ENCODE measurements at places on chromosomes 2 and 18.

DNA sequence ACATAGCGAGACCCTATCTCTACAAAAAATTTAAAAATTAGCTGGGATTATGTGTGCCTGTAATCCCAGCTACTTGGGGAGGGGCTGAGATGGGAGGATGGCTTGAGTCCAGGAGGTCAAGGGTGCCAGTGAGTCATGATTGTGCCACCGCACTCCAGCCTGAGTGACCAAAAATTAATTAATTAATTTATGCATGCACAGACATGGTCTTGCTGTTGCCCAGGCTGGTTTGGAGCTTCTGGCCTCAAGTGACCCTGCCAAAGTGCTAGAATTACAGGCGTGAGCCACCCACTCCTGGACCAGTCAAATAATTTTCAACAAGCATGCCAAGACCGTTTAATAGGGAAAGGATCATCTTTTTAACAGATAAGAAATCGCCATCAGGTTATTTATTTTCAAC lies 57.7 kb upstream of the TFCP2L1 start:
- no peak for DNase-seq

- no peak for DNase-seq
These were observed 83.5 kb downstream of the ZNF804A start for GRCh38 chr2:184681642-184682321.

DNA sequence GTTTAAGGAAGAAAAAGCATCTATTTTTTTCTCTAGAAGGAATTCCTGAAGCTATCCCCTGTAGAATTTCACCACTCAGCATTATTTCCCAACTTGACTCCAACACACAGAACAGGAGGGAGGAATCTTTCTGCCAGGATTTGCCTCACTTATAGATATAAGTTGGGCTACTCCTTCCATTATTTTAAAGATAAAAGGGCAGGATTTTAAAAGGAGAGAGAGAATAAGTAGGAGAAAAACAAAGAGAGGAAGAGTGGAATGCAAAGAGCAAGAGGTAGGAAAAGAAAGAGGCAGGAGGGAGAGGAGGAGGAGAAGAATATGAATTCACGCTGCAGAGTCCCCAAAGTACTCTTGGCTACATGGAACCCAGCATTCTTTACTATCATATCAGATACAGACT lies 182.5 kb downstream of the TCF4 start:
- DNase-seq, result no peak

GRCh38 chr2:24435391-24436316 lies 55.4 kb upstream of the NCOA1 start:
- DNase-seq, result no peak

- DNase-seq, result no peak
These were observed 133.9 kb upstream of the FSHR start for GRCh38 chr2:49288113-49288705.

DNA sequence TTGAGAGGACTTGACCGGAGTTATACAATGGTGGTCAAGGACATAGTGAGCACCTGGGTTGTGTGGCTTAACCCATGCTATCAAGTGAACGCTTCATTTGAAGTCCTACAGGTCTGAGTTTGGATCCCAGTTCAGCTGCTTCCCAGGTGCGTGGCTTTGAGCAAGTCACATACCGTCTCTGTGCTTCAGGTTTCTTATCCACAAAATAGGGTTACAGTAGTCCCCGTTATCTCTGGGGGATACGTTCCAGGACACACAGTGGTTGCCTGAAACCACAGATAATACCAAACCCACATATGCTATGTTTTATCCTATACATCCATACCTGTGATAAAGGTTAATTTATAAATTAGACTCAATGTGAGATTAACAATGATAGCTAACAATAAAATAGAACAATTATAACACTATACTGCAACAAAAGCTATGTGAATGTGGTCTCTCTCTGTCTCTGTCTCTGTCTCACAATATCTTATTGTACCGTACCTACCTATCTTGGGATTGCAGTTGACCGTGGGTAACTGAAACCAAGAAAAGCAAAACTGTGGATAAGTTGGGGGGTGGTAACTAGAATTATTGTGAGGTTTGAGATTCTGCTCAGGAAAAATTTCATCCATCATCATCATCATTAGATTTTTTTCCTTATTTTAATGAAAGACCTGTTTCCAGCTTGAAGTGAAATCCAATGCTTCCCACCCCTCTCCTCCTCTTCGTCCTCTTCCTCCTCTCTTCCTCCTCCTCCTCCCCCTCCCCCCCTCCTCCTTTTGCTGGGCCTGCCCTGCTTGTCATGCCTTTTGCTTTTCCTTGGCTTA lies 22.7 kb downstream of the LBH start:
- no peak for DNase-seq

GRCh38 chr2:160063271-160063670 lies 856 bp upstream of the PLA2R1 start:
- DNase-seq, result no peak

GRCh38 chr2:31382452-31383120 lies 32.0 kb downstream of the XDH start:
- no peak for DNase-seq

- DNase-seq, result no peak
These were observed 539.8 kb upstream of the RAB6C start for GRCh38 chr2:129439406-129440302.

DNA sequence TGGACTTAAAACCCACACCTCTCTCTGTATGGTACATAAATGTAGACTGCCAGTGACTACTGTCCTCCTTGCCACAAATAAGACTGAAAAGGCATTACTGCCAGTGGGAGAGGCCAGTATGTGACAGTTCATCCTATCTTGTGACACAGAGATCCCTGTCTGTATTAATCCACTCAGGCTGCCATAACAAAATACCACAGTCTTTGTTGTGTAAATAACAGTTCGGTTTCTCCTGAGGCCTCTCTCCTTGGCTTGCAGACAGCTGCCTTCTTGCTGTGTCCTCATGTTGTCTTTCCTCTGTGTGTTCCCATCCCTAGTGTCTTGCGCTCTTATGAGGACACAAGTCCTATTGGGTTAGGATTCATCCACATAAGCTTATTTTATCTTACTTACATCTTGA lies 46.4 kb upstream of the IL1RL1 start:
- DNase-seq, result no peak
